ENCODE measurements at places on chromosomes 16 and 17. TPM values are rescaled to one million over a fixed set of nuclear protein-coding genes. Genes with fewer than 3 reads are reported as not detected.
A peak's percentile ranks its signal among the peaks of the same experiment; 100 is the strongest.

- DNase-seq, result no peak
Measured at GRCh38 chr17:51585514-51586104, 325.3 kb downstream of the UTP18 start.

Gene MYH8
- polyA plus RNA-seq, result 773 TPM

DNA sequence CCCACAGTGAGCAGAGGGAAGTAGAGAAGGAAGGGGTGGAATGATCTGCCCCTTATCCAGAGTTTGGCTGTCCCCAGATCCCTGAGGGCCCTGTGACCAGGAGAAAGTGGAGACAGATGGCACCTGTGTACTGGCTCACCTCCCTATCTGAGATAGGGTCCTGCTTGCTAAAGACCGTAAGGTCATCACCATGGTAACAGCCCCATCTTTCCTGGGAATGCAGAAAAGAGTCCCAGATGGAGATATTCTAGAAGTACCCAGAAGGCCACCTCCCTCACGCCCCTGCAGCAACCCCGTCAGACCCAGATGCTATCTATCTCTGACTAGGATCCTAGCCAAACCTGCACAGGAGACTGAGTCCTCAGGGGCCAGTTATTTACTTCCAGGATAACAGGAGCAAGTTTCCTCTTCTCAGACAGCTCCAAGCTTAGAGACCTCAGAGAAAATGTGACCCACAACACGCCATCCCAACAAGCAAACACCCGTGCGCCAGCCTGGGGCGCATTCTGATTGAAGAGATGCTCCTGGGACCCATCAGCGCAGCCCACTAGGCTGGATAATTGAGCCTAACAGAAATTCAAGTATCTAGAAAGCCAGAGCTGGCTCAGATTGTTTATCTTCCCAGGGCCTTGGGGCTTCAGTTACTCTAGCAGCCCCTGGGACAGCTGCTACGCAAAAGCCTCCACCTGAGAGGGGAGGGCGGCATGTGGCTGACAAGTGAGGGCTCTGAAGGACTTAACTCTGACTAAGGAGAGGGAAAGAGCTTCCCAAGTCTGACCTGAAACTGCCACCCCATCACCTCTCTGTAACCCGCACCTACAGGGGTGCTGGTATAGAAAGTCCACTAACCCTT is 1.9 kb downstream of the ORMDL3 start:
- no peak for DNase-seq

DNA sequence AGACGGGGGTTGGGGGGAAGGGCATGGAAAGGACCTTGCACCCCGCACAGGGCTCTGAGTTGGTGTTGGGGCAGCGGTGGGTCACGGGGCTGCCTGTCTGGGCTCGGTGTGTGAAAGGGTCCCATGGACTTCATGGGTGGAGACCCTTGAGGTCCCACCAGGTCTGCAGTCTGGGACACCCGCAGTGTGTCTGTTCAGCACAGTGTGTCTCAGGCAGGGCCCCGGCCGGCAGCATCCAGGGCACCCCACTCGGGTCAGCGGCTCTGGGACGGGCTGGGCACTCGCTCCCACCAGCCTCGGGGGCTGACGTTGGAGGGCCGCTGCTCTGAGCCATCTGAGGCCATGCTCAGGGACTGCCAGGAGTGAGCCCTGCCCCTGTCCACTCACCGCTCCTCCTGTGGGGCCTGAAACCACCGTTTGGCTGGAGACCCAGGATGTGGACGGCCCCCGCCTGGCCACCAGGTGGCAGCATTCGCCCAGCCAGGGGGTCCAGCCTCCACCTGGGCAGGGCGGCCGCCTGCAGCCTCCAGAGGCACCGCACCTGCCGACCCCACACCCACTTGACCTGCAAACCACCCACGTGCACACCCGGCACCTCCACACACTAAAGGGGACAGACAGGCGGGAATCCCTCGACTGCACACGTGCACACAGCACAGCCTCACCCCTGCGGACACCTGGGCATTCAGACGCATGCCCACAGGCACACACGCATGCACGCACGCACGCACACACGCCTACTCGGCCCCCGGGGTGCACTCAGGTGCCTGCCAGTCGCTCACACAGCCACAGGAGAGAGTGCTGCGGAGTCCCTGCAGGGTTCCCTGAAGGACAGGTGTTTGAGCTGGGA is 10.1 kb upstream of the ZFPM1 start:
- peak; percentile 73 for DNase-seq

Gene C17orf113
- polyA plus RNA-seq, result 1.3 TPM

DNA sequence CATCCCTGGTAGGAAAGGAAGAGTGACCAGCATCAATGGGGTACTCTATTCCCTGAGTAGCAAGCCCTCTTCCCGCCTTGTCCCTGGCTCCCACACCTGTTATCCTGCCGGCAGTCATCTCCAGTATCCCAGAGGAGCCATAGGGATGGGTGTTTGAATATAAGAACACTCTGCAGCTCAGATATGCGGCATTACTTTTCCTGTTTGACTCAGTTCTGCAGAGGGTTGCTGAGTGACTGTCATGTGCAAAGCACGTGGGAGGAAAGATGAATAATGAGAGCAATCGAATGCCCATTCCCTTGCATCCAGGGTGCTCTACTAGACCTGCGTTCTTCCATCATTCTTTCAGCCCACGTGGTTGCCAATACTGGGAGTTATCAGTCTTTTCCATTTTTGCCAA is 115.1 kb downstream of the PRKCB start:
- DNase-seq, result no peak

DNA sequence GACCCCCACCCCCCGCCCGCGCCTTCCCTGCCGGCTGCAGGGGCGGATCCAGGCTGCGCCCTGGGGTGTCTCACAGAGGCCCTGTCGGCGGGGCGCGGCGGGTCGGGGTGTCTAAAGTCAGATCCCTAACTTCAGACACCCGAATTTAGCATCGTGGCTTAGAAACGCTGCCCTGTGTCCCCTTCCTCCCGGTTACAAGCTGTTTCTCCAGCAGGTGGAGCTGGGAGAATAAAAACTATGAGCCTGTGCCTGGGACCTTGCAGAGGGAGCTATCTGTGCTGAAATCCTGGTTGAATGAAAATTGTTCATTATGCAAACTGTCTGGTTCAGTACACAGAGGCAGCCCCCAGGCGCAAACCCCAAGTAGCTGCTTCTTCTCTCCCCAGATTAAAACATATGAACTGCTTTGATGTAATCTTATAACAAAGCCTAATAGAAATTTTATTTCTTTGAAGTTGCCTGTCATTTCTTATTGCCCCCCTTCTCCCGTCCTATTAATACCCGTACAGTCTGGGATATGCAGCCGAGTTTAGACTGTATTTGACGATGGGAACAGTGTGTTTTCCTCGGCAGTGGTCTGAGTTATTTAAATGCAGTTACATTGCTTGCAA is 79.0 kb downstream of the RPA1 start:
- peak; percentile 91 for DNase-seq

GRCh38 chr17:82930043-82930923 is 90.5 kb upstream of the ZNF750 start:
- no peak for DNase-seq

- DNase-seq, result no peak
Measured at GRCh38 chr16:14438256-14438655, 191.8 kb downstream of the PARN start.

DNA sequence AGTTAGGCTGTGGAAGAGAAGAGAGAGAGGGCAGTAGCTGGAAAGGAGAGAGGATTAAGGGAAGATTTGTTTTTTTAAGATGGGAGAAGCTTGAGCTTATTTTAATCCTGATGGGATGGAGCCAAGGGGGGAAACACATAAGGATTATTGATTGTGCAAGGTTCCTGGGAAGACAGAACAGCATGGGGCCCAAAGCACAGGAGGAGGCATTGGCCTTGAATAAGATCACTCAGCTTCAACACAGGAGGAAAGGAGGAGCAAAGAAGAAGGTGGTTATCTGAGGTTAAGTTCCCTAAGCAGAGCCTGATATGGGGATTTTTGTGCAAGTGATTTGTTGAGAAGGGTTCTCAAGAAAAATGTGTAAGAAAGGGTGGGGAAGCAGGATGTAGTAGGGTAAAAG is 169.8 kb downstream of the ABCC12 start:
- no peak for DNase-seq

GRCh38 chr16:75256696-75257343 is 5.4 kb upstream of the BCAR1 start:
- peak; percentile 86 for DNase-seq

GRCh38 chr17:79645022-79645776 is 34.3 kb upstream of the RBFOX3 start:
- DNase-seq, result no peak

DNA sequence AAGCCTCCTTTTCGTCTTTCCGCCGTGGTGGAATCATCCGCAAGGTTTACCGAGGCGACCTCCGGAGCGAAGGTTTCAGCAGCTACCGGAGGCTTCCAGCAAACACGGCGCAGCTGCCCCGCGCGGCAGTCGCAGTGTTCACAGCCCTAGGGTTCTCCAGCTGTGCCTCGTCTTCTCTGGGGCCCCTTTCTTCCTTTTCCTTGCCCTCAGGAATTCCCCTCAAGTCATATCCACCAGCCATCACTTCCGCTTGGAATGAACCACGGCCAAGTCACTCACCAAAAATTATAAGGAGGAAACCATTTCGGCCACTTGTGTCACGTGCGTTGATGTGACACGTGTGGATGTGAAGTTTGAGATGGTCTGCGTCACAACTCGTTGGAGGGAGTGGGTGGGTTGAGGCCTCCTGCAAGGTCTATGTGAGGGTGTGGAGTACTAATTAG is 636 bp upstream of the ERN1 start:
- peak; percentile 67 for DNase-seq

DNA sequence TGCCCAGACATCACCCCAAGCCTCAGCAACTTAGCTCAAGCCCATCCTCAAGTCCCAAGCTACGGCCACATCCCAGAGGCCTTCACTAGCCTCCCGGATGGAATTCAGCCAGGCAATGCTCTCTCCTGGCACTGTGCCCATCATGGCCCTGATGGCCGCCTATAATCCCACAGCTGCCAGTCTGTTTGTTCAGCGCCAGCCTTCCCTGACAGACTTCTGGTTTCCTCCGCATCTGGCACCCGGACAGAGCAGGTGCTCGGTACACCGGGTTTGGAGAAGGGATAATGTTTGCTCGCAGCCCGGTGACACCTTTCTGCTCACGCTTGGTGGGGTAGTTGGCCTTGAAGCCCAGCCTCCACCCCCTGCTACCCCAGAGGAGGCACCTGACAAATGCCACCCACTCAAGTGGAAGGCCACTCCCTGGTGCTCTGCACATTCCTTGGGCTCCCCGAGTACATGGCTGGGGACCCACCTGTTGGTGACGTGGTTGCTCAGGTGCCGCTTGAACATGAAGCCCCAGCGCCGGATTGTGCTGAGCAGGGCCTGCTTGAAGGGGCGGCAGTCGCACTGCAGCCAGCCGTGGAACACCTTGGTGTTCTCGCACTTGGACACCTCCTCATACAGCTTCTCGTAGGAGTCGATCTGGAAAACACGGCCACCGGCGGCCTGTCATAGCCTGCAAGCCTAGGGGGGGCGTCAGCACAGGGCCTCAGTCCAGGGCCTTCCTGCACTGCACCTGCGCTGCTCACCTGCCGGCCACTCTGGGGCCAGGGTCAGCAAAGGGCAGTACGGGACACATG is 47.1 kb downstream of the DNAH17 start:
- DNase-seq, result peak; percentile 65

GRCh38 chr17:61309362-61310256 is 90.0 kb upstream of the TBX2 start:
- DNase-seq, result no peak
